PC-3 (cell line): ENCODE measurements at places on chromosomes 12 and 14.

DNA sequence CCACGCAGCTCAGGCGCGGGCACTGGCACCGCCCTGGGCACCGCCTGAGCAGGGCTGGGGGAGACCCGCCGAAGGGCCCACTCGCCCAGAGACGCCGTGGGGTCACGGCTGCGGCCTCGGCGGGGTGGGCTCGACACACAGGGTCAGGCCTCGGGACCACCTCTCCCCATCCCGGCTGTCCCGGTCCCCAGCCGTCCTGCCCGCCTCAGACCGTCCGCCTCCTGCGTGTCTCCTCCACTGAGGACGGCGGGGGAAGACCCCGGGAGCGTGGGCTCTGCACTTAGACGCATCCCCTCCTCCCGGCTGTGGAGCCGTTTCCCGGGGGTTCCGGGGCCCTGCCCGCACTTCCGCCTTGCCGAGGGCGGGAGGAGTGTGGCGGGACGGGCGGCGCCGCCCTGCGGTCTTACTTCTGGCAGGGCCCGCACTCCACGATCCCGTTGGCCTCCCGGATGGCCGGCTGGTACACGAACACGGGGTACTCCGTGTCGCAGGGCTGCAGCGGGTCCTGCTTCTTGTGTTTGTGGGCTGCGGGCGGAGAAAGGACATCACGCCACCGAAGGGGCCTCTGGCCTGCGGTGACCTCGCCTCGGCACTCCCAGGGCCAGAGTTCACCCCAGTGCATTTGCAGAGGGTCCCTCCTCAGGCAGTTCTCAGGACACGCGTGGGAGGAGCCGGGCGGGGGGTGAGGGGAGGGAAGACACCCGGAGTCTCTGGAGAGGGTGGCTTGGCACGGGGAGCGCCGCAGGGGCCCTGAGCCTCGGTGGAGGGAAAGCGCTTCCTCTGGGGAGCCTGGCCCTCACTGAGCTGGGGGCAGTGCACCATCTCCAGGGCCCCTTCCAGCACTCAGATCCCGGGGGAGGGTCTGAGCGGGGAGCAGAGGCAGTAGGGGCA lies 23.1 kb upstream of the LRTM2 start:
- no peak for DNase-seq

DNA sequence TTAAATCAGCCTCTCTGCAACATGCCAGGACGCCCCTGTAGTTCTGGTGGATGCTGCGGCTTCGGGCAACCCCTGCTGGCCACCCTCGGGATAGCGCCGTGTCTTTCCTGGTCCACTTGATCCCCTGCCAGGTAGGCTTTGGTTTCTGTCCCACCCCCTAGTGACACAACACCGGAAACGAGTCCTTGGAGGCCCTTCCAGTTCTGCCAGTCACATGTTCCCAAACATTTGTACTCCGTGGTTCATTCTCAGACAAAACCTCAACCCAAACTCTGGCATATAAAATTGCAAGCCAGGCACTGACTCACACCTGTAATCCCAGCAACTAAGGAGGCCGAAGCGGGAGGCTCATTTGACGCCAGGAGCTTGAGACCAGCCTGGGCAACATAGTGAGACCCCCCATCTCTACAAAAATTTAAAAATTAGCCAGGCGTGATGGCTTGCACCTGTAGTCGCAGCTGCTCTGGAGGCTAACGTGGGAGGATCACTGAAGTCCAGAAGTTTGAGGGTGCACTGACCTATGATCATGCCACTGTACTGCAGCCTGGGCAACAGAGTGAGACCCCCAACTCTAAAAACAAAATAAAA lies 37.0 kb downstream of the RASAL1 start:
- DNase-seq = peak; percentile 99

- no peak for DNase-seq
These were observed 59.6 kb downstream of the FBXO33 start for GRCh38 chr14:39372656-39373055.

DNA sequence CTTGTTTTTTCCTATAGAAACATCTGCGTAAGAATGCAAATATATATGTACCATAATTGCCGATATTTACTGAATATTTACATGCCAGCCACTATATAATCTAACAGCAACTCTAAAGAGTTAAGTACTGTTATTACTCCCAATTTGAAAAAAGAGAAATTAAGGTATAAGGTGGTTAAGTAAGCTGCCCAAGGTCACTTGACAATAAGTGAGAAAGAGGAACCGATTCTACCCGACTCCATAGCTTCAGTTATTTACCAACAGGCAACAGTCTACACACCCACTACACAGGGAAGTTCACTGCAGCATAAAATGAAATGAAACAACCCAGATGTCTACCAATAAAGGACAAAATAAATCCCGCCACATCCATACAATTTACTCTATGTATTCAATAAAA lies 1.1 kb downstream of the MIS18BP1 start:
- DNase-seq = peak; percentile 39

- DNase-seq = no peak
These were observed 62.5 kb upstream of the PTPRR start for GRCh38 chr12:70982991-70983390.

DNA sequence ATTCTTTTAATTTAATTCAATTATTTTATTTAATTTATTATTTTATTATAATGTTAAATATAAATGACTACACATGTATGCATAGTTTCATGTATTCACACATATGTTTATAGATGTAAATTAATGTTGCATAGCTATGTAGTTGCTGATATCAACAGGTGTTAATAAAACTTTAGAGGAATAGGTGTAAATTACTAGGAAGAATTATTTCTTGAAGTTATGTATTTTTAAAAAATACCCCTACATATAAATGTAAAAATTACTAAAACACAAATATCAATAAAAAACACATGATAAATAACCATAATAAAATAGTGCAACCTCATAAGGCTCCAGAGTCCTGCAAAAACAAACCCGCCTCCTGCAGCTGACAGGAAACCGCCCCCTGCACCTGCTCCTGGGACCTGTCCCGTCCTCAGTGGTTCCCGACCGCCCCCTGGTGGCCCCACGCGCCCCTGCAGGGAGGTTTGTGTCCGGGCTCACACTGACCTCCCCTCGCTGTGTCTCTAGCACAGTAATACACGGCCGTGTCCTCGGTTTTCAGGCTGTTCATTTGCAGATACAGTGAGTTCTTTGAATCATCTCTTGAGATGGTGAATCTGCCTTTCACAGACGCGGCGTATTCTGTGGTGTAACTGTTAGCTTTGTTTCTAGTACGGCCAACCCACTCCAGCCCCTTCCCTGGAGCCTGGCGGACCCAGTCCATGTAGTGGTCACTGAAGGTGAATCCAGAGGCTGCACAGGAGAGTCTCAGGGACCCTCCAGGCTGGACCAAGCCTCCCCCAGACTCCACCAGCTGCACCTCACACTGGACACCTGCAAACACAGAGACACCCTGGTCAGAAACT lies 1264.0 kb downstream of the TMEM121 start:
- peak; percentile 36 for DNase-seq

DNA sequence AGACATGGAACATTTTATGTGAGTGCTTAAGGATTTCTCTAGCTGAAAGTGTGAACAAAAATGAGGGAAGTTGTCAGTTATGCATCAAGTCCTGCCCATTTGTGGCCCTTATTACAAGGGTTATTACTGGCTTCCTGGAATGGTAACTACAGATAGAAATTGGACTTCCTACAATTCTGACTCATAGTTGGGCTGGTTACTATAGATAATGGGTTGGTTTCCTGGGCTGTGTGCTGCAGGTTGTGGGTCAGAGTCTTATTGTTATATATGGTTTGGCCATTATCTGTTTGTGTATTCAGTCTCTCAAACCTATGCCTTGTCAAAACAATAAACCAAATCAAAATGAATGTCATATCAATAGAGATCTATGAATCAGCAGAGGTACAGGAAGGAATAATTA lies 313.7 kb downstream of the ADAMTS20 start:
- peak; percentile 5 for DNase-seq

DNA sequence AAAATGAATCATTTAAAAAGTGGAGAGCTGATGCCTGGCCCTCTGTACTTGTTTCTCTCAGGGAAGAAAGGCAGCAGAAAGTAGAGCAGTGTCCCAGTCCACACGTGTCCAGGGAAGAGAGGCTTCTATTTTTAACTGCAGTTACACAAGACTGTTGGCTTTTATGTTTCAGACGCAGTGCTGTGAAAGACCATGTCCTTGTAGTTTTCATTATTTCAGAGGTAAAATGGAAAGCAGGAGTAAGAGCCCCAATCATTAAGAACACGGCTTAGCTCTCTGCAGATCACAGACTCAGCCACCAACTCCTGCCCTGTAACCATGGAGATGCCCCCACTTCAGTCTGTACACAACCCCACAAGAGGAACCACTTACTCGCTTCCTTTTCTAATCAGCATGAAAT lies 336.3 kb downstream of the DAD1 start:
- DNase-seq = no peak

DNA sequence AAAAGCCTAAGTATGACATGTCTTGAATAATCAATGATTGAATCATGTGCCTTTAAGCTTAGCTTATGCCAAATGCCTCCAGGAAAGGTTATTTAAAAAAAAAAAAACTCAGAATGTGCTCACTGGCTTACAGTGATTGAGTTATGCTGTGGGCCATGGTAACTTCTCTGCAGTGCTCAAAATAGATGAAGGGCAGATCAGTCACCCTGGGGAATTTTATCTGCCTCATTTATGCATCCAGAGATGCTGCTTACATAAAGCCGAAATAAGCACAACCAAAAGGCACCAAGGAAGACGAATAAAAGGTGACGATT lies 118.7 kb upstream of the MDM1 start:
- DNase-seq = no peak

- peak; percentile 49 for DNase-seq
These were observed 16.1 kb downstream of the FSCB start for GRCh38 chr14:44490966-44491365.

DNA sequence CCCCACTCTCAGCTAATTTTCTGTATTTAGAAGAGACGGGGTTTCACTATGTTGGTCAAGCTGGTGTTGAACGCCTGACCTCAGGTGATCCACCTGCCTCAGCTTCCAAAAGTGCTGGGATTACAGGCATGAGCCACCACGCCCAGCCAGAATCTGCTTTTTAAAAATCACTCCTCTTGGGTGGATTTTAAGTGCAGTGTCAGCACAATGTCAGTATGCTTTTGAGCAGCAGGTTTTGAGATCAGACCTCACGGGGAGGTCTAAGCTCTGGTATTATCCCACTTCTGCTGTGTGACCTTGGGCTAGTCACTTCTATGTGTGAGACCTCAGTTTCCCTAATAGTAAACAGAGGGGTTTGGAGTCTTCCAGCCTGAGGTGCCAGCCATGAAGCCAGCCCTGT lies 51.8 kb upstream of the GSC start:
- DNase-seq = no peak

- no peak for DNase-seq
These were observed 34.7 kb downstream of the TBX5 start for GRCh38 chr12:114371250-114371649.

GRCh38 chr14:21057803-21058675 lies at the start of gene RNASE8:
Gene RNASE8, plus strand, starts transcription at chr14:21057822. Its CDS starts 71 bp downstream, at chr14:21057893.
- DNase-seq = no peak

DNA sequence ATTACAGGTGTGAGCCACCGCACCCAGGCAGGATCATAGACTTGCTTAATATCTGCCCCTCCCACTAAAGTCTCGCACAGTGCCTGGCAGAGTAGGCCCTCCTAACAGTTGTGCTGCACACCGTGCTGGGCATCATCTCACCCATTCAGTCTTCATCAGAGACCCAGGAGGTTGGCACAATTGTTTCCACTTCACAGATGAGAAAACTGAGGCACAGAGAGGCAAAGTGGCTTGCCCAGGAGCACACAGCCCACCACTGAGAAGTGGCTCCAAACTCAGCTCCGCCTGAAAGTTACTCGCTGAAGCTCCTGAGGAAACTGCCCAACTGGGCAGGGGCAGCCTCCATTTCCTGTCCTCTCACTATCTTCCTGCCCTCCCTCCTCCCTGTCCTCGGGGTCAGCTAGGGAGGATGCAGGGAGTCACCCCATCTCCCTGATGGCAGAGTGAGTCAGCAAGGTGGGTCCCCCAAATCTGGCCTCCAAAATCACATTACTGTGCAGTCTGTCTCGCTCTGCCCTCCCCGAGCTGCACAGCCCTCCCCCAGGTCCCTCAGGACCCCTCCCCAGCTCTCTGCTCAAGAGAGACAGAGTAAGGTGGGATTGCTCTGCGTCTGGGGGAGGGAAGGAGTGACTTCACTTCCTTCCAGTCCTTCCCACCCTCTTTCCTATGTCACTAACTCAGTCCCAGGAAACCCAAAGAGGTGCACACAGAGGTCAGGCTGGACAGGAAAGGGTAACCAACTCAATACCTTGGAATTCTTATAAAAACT lies 5.7 kb downstream of the SLC8B1 start:
- peak; percentile 32 for DNase-seq

- no peak for DNase-seq
These were observed 601 bp downstream of the MDGA2 start for GRCh38 chr14:47674543-47675465.

GRCh38 chr12:46407361-46407760 lies 34.8 kb upstream of the SLC38A2 start:
- DNase-seq = no peak

GRCh38 chr12:30438601-30439041 lies 257.0 kb downstream of the IPO8 start:
- DNase-seq = no peak

DNA sequence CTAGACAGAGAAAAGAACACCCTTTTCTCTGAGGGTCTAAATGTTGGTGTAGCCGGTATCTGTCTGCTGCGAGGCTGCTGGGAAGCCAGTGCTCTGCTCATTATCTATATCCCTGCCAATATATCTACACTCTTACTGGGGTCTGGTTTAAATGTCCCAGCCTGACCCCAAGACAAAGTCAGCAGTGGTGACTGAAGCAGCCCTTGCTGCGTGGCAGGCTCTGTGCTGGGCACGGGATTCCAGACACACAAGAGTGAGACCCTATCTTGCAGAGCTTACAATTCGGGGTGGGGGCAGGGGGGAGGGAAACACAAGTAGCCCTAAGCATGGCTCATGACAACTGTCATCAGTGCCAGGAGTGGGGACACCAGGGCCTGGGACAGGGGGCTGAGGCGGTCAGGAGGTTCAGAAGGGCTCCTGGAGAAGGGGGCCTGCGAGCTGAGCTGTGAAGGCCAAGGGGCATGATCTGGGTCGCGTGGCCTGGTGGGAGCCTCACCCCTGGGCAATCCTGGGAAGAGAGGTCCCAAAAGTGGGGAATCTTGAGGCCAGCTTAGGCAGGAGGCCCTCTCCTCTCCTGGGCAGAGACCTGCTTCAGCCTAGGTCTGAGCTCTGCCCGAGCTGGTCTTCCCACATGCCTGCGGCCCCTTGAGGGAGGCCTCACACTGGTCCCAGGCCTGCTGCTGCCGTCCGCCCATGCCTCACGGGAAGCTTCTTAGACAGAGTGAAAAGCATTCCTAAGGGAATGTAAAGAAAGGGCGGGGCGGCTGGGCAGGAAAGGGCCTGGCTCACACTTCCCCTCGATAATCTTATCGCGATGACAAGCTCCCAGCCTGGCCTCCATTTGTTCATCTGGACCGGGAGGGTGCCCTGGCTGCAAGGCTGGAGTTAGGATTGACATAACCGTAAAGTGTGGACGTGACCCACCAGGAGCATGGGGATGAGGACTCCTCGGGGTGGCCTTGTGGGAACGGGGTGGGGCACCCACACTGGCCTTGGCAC lies 7.3 kb upstream of the RCOR1 start:
- DNase-seq = peak; percentile 58

- DNase-seq = no peak
These were observed 58.3 kb upstream of the DYRK2 start for GRCh38 chr12:67590149-67590790.
